ENCODE measurements at places on chromosomes 1 and 21. TPM values are rescaled to one million over a fixed set of nuclear protein-coding genes. Genes with fewer than 3 reads are reported as not detected.

- DNase-seq, result no peak
These were observed 405.1 kb upstream of the ADAMTS5 start for GRCh38 chr21:27371975-27372331.

- no peak for DNase-seq
These were observed 57.8 kb downstream of the ZMYM4 start for GRCh38 chr1:35326246-35326866.

GRCh38 chr1:14924455-14925331 lies 228.9 kb upstream of the TMEM51 start:
- DNase-seq, result peak; percentile 57

GRCh38 chr1:108570128-108570527 lies 10.2 kb downstream of the EEIG2 start:
- peak; percentile 43 for DNase-seq

DNA sequence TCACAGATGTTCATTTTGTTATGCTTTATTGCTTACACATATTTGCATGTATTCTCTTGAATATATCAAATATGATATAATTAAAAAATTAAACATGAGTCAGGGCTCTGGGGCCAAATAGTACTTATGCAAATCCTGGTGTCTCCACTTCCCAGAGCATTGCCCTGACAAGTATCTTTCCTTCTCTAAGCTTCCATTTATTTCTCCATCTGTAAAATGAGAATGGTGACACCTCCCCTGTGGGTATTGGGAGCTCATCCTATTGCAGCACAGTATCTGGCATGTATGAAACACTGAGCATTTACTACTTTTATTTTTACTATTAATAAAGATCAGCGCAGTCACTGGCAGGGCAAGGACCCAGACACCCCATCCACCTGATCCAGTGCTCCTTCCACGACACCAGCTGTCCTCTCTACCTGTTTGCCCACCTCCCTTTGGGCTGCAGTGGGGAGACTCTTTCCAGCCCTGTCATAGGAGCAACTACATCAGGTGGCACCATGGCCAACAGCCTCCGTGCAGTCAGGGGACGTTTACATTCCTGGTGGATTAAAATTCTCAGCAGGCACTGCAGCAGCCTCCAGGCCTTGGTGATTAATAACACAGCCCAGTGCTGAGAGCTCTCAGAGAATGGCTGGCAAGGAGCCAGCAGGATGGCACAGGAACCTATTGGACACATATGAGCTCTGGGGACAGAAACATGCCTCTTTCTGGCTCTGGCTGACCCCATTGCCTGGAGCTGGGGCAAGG lies 113.0 kb downstream of the DMRTB1 start:
- DNase-seq, result peak; percentile 81

DNA sequence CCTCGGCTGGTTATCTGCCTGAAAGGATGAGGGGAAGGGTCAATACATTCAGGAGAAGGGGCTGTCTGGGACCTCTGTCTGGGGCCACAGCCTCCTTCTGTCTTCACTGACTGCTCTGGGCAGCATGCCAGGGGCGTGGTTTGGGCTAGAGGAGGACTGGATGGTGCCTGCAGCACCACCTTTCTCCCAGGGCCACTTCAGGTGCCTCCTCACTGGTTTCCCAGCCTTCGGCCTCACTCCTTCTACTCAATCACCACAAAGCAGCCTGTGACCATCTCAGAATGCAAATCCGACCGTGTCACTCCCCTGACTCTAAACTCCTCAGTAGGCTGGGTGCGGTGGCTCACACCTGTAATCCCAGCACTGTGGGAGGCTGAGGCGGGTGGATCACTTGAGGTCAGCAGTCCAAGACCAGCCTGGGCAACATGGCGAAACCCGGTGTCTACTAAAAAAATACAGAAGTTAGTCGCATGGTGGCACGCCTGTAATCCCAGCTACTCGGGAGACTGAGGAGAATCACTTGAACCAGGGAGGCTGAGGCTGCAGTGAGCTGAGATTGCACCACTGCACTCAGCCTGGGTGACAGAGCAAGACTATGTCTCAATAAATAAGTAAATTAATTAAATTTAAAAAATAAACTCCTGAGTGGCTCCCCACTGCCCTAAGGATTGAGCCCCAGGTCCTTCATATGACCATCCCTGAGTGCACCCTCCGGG lies 50.1 kb upstream of the ECE1 start:
- peak; percentile 63 for DNase-seq

GRCh38 chr1:75334876-75335389 lies 200.7 kb downstream of the LHX8 start:
- no peak for DNase-seq

DNA sequence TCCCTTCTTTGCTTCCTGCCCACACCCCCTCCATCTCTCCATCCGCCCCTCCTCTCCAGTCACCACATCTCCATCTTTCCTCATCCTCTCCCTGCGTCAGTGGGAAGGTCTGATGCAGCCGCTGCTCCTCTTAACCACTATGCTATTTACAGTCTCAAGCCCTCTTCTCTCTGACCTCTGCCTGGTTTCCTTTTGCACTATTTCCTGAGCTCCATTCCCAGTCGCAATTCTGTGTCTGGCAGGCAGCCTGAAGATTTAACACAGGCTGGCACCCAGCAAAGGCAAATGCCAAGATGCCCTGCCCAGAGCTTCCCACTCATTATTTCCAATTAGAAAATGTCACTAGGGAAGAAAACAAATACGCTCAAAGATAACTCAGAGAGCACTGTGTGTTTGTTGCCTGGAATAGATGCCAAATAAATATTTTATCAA lies 89.6 kb upstream of the LPGAT1 start:
- DNase-seq, result peak; percentile 71

DNA sequence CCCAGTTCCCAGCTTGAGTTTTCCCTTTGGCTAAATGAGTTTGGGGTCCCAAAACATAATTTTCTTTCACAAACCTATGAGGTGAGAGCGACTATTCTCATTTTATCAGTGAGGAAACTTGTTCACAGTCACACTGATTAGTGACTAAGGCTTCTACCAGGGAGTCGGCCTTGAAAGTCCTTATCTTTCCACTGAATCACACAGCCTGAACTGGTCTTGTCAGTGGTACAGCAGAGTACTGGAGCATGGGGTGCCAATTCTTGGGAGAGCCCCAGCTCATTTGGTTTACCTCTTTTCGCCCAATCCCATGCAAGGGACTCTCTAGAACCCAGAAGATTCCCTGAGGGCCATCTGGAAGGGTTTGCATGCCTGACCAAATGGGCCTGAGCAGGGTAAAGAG lies 16.9 kb downstream of the HSD3B2 start:
- DNase-seq, result no peak

DNA sequence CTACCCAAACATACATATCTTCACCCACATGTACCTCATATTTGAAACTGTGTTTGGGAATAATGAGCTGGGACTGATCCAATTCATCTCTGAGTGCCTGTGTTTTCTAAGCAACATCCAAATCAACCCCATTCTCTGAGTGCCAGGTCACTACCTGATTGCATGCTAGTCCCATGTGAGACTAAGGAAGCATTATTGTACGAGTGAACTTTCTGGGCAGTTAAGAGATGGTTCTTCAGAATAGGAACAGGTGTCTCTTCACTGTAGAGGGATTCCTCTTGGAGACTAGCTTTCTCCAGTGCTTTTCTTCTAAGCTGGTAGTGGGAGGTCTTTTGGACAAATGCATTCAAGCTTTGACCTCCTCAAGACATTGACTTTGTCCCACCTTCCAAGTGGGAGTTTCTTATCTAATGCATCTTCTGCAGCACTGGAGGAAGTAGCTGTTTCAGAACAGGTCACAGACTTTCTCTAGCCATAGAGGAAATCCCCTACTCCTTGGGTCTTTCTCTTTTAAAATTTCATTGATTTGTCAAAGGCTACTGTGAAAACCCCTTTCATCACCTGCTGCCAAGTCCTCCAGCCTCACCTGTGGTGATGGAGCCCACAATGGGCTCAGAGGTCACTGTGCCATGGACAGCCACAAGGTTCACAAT lies 172.0 kb upstream of the KIAA0040 start:
- no peak for DNase-seq

DNA sequence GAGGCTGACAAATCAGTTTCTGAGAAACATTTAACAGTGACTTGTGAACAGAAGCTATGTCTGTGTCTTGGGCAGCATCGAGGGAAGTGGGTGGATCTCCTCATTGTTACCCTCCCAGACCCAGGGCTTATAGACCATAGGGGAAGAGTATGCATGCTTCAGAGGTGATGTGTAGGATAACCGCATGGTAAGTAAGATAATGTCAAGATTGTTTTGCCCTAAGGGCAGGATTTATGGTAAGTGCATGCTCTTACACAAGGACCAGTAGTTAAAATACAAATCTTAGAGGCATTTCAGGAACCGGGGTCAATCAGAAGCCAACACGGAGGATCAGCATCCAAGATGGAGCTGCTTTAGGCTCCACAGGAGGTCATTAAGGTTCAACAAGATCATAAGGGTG lies 7.7 kb upstream of the PRMT2 start:
- no peak for DNase-seq

DNA sequence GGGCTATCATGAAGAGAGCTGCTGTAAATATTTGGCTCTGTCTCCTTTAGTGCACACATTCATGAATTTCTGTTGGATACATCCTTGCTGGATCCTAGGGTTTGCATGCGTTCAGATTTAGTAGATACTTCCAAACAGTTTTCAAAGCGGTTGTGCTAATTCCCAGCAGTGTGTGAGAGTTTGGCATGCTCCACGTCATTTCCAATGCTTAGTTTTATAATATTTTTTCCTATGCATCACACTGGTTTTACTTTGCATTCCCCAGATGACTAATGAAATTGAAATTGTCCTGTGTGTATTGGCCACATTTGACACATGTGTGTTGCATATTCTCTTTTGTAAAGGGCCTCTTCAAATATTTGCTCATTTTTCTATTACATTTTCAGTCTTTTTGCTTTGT lies 18.5 kb upstream of the AADACL3 start:
- DNase-seq, result no peak

DNA sequence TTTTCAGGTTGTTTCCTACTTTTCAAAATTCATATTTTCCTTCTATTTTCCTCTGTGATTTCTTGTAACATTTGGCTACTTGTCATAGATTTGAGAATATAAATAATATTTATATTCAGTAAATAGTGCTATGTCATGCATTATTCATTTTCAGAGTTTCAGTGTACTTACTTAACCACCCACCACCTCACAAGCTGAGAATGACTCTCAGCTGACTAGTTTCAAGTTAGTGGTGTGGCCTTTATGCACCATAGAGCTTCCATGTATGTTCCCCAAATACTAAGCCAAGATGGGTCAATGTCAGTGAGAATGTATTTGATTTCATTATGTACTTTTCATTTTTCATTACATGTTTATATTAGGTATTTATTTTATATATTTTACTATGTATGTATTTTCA lies 56.9 kb upstream of the RGS1 start:
- DNase-seq, result no peak

DNA sequence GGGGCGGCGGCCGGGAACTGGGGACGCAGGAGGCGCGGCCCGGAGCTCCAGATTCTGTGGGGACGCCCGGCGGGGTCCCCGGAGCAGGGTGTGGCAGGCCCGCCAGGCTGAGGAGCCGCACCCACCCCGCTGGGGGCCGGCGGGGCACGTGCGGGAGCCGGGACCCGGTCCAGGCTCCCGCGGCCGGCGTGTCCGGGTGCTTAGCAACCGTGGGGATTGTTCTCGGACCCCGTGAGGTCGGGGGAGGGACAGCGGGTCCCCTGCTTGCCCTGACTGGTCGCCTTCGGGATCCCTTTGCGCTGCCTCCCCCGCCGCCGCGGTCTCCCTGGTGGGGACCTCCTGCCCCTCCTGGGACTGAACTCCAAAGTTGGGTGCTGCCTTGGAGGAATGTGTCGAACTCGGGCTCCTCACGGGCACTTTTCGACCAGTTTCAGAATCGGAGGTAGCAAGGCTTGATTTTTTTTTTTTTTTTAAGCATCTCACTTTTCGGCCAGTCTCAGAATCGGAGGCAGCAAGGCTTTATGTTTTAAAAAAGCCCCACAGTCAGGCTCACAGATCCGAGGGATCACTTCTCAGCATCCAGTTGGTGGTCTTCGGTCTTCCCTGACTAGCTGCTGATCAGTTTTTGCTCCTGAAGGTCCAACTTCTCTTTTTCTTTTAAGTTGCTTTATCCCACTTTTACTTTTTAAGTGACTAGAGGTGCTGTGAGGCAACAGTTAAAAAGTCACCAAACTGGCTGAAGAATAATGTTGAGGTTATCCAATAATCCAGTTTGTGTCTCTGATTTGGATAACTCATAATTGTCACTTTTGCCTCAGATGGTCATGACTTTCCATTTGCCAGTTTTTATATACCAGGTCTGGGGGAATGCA lies 648 bp downstream of the FAM76A start:
- DNase-seq, result peak; percentile 83

DNA sequence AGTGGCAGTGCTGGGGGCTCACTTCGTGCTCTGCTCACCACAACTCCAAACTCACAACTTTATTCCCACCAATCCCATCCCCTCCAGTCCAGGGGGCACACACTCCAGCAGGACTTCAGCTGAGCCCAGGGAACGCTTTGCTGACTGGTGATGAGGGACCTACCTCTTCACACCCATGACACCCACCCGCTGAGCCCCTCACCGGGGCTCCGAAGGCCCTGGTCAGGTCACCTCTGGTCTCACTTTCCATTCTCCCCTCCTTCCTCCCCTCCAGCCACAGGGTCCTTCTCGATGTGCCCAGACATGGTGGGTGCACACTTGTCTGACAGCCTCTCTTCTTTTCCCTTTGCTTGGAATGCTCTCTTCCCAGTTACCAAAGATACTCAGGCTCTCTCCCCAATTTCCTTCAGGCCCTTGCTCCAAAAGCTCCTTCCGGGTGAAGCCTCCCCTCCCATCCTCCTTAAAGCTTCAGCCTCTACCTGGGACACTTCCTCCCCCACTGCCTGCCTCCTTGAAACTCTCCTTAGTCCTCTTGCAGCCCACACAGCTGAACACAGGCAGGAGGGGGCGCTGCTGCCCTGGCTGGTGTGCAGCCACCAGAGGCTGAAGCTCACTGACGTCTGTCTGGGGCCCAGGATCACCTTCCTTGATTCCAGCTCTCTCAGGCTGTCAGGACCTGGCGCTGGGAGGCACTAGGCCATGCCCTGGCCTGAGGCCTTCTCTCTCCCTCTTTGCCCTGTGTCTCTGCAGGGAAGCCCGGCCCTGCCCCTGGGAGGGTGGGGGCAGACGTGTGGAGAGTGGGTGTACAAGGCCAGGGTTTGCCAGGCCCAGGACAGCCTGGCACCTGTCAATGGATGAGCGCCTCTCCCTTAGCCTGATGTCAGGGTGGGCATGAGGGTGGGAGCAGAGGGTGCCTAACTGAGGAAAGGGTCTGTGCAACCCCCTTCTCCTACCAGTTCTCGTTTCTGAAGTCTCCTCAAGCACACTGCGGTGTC lies 1.6 kb downstream of the KCNE1 start:
- peak; percentile 79 for DNase-seq

GRCh38 chr1:165486663-165487062 lies 41.7 kb upstream of the RXRG start:
- DNase-seq, result no peak

UBQLN4 gene
- 41.1 TPM for total RNA-seq

TPTE gene
- not detected for total RNA-seq

RGS5 gene
- total RNA-seq, result 224 TPM

RNU1-1 gene
- under 0.01 TPM for total RNA-seq

LRRC40 gene
- 32.7 TPM for total RNA-seq

DONSON gene
- 0.58 TPM for total RNA-seq

BCAR3 gene
- 18.1 TPM for total RNA-seq

LRRC71 gene
- total RNA-seq, result not detected

SH2D5 gene
- total RNA-seq, result not detected

PRXL2B gene
- 33.9 TPM for total RNA-seq

OR2T29 gene
- total RNA-seq, result not detected

NPPB gene
- total RNA-seq, result not detected

IL19 gene
- not detected for total RNA-seq

TFAP2E gene
- not detected for total RNA-seq
